NCI-H2171 (cell line): ENCODE measurements at places on chromosomes 4 and X.

DNA sequence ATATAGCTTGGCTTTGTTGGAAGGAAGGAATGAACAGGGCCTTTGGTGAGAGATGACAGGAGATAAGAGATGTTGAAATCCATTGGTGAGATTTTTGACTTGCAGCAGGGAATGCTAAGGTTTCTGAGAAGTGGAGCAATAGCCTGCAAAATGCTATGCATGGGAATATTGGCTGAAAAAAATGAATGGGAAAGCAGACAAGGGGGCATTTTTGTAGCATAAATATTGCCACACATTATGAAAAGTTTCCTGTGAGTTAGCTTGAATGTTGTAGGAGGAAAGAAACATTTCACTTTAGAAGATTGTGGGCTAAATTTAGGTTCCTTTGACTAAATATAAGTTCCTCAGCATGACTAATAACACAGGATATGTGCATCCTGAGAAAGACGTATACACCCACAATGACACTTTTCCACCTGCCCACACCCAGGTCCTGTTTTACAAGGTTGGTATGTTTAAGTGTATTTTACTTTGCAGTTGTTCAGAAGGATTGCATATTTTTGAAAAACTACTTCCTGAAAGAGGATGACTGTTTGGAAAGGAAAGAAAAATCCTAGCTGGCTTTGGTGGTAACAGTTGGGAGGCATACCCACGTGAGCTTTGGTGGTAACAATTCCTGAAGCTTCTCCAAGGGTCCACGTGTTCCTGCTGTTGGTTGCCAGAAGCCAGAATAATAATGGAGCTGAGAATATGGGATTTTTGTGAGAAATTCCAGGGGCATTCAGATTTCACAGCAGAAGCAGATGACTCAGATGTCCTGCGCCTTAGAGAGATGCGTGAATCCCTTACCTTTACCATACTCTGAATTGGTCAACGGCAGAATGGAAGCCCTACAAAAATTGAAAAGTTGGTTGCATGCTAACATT is 28.5 kb downstream of the PHEX start:
- no peak for DNase-seq

GRCh38 chrX:135543924-135544323 is 23.5 kb downstream of the INTS6L start:
- DNase-seq, result no peak

DNA sequence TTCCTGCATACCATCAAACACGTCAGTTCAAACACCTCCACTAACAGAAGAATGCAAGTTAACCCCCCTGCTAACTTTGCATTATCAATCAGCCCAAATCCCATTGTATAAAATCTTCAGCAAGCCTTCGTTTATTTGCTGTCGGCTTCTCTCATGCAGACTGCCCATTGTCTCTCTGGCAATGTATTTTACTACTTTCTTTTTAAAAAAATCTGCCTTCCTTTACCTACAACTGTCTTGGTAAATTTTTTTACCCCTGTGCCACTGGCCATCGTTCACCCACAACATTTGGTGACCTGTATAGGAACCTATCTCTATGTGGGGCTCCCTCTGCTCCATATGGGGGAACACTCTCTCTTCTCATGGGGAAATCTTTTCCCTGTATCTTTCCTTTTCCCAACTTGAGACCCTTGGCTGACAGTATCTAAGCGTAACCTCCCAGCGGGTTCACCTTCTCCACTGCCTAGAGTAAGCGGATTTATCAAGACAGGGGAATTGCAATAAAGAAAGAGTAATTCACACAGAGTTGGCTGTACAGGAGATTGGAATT is 244.6 kb downstream of the CPXCR1 start:
- no peak for DNase-seq

GRCh38 chrX:49191574-49192011 is 5.4 kb upstream of the PRICKLE3 start:
- no peak for DNase-seq

- DNase-seq, result no peak
Measured at GRCh38 chr4:64747919-64748715, 338.9 kb upstream of the TECRL start.

GRCh38 chr4:74890341-74890740 is 42.6 kb upstream of the PARM1 start:
- no peak for DNase-seq

DNA sequence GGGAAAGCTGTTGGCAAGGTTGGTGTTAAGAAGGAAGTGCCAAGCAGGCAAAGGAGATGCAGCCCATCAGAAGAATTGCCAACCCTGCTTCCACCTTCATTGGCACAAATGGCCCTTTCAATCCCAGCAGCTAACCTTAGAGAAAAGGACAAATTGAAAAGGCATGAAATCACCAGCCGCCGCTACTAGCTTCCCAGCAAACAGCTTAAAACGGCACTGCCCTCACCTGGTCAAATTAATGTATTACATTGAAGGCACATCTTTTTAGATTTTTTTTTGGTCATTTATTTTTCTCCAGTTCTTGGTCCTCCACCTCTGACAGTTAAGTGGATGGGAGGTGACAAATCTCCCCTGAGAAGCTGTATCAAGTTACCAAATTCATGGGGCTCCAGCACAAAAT is 51.0 kb upstream of the NHSL2 start:
- DNase-seq, result peak; percentile 6

- DNase-seq, result no peak
Measured at GRCh38 chrX:23907111-23907497, 634 bp downstream of the APOO start.

DNA sequence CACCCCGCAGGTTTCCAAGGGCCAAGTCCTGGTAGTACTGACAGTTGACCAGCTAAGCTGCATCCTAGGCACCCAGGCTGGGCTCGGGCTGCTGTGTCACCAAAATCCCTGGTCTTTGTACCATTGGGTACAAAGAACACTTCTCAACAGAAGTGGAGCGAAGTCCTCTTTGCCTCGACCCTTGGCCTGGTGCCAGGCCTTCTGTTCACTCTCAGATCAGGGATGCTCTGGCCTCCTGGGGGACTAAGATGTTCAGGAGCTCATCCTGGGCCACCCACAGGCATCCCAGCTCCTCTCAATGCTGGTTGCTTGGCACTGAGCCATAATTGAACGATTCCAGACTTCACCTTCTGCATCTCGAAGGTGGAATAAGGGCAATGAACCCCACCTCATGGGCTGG is 13.8 kb upstream of the SLC2A9 start:
- no peak for DNase-seq

- no peak for DNase-seq
Measured at GRCh38 chr4:109902559-109903251, 10.0 kb upstream of the EGF start.
